ENCODE measurements at places on chromosomes 4 and X.

DNA sequence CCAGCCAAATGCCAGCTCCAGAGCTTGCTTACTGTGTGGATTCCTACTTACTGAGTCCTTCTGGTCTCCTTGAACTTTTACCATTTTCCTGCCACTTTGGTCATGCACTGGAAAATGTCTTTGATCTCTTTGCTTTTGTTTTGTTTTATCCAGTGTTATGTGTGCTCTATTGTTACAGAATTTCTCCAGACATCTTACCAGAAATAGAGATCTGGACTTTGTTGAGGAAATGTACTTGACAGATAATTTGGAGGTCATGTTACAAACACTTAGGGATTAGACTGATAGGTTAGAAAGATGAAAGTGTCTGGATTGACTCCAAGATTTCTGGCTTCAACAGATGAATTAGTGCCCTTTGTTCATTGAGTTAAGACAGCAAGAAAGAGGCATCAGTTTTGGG lies 5.7 kb upstream of the ZNF330 start:
- no peak for DNase-seq

GRCh38 chr4:147768113-147768512 lies 36.2 kb downstream of the ARHGAP10 start:
- no peak for DNase-seq

- DNase-seq, result no peak
Measured at GRCh38 chr4:86247320-86247719, 112.5 kb downstream of the MAPK10 start.

- no peak for DNase-seq
Measured at GRCh38 chr4:98659741-98660462, 1.5 kb upstream of the TSPAN5 start.

- no peak for DNase-seq
Measured at GRCh38 chr4:20383969-20384368, 132.3 kb downstream of the SLIT2 start.

DNA sequence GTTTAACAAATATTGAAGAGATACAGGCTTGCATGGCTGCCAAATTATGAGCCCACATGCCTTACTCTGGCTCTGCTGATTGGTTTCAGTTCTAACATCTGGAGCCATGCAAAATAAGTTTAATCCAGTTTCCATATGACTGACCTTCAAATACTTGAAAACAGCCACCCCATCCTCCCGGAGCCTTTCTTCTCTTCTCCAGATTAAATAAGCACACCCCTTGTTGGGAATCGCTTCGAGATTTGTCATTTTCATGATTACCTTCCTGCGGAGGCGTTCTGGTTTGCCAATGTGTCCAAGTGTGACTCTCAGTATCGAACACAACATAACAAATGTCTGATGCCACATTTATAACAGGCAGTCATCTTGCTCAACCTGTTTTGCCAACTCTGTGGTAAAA lies 101.6 kb upstream of the JADE1 start:
- no peak for DNase-seq

- DNase-seq, result no peak
Measured at GRCh38 chrX:120145295-120145925, 13.0 kb upstream of the RHOXF2 start.

- no peak for DNase-seq
Measured at GRCh38 chr4:169975131-169975837, 50.9 kb downstream of the MFAP3L start.

DNA sequence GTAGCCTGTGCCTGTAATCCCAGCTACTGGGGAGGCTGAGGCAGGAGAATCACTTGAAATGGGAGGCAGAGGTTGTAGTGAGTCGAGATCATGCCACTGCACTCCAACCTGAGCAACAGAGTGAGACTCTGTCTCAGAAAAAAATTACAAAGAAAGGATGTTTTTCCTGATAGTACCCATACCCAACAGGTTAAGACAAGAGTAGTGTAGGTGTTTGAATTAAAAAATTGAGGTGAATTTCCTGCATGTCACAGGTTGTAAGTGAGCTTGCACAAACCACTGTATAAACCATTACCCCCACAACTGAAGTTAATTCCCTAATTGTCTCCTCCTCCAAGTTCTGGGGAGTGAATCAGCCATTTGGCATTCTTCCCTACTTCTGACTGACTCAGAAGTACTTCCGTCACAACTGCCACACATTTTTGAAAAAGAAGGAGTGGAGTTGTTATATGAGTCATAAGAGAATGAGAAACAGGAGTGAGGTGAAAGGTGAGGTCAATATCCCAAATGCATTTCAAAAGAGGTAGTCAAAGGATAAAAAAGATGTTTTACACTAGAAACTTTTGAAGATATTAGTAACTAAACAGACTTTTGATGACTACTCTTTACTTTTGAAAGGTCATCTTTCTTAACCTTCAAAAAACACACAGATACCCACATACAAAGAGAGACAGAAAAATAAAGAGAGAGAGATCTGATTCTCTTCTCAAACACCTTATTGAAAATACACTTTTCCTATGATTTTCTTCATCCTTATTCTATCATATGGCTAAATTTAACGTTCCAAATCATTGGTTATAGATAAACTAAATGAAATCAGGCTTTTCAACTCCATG lies 134.5 kb downstream of the BTC start:
- DNase-seq, result peak; percentile 77

DNA sequence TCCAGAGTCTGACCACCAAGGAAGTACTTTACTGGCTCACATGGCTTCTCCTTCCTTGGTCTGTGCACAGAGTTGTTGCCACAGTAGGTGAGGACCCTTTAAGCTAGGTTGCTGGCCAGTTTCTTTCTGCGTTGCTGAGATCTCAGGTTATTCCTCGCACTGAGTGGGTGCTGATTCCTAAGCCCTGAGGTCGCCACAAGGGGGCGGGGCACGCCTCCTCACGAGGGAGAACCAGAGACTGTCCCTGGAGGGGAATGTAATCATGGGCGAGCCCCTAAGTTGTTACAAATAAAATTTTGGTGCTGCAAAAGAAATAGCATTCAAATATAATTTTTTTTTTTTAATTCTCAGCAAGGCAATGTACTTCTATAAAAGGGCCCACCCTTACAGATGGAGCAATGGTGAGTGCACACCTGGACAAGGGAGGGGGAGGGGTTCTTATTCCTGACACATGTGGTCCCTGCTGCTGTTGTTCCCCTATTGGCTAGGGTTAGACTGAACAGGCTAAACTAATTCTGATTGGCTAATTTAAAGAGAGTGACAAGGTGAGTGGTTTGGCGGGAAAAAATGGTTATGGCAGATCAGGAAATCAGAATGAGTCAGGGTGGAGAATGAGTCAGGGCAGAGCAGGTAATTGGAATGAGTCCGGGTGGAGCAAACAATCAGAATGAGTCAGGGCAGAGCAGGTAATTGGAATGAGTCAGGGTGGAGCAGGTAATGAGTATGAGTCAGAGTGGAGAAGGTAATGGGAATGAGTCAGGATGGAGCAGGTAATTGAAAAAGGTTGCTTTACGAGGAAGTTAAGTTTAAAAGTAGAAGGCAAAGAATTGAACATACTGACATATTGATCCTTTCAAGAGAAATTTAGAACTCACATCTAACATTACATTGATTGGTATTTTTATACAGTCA lies 107.5 kb downstream of the VSIG4 start:
- peak; percentile 0 for DNase-seq

GRCh38 chr4:21948347-21949072 lies at the start of gene KCNIP4:
TSS of gene KCNIP4 (minus strand) at chr4:21948772.
- no peak for DNase-seq

GRCh38 chr4:6257247-6258025 lies 12.2 kb upstream of the WFS1 start:
- no peak for DNase-seq

- no peak for DNase-seq
Measured at GRCh38 chr4:183409483-183409882, 35.0 kb upstream of the CDKN2AIP start.

GRCh38 chr4:1209821-1210220 lies 37.4 kb upstream of the SPON2 start:
- DNase-seq, result peak; percentile 64

GRCh38 chr4:7945709-7946380 lies 6.2 kb upstream of the AFAP1 start:
- DNase-seq, result no peak

- no peak for DNase-seq
Measured at GRCh38 chr4:7819446-7819845, 120.2 kb downstream of the AFAP1 start.

- DNase-seq, result no peak
Measured at GRCh38 chr4:67554096-67554495, 4.4 kb upstream of the STAP1 start.

DNA sequence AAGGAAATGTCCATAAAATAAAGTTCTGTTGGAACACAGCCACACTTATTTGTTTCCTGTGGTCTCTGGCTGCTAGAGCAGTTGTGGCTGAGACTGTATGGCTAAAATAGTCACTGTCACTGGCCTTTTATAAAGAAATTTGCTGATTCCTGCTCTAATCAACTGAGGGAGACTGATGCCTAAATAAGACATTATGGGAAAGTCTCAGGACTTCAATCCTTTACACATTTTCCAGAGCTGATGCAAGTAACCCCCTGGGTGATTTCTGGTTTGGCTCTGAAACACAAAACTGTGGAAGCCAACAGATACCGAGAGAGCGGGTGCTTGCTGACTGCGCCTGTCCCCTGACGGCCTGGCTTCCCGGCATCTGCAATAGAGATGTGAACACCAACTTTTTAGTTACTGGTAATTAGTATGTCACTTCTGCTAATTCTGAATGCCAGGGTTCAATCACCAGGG lies 64.0 kb downstream of the POLR2B start:
- DNase-seq, result no peak

GRCh38 chr4:144634978-144635747 lies 10.8 kb upstream of the HHIP start:
- DNase-seq, result no peak

DNA sequence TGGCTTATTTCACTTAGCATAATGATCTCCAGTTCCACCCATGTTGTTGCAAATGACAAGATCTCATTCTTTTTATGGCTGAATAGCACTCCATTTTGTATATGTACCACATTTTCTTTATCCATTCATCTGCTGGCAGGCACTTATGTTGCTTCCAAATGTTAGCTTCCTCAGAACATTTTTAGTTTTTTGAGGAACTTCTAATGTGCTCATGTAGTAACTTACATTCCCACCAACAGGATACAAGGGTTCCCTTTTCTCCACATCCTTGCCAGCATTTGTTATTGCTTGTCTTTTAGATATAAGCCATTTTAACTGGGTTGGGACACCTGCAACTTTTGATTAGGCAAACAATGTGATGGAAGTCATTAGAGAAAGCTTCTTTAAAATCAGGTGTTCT lies 454.2 kb downstream of the NLGN4X start:
- DNase-seq, result no peak

Data from putamen (tissue), 1 donor.